AG10803 (cell line): ENCODE measurements at places on chromosomes 12 and 14.

- DNase-seq, result no peak
Measured at GRCh38 chr12:79012636-79013035, 148.1 kb downstream of the SYT1 start.

DNA sequence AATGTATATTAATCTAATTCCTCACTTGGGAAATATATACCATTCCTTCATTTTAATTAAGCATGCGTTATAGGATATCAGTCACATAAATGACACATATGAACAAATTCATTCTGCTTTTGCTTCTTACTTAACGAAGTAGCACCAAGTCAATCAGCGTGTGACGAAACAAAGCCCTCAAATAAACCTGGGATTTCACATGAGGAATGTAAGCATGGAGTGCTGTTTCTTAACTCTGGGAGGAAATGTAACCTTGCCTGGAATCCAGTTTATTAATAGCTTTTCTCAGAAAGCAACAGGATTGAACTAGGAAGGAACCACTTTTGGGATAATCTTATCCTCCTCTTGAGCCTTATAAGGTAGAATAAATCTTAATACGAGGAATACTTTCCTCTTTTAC lies 72.0 kb downstream of the NIN start:
- DNase-seq, result peak; percentile 65

GRCh38 chr12:132523576-132524331 lies 33.8 kb downstream of the FBRSL1 start:
- peak; percentile 29 for DNase-seq

- peak; percentile 65 for DNase-seq
Measured at GRCh38 chr12:122841544-122842321, 6.5 kb downstream of the HIP1R start.

- DNase-seq, result no peak
Measured at GRCh38 chr14:90005441-90005840, 49.7 kb downstream of the TDP1 start.
